Calu3 (cell line): ENCODE measurements at places on chromosomes 5 and 9.

DNA sequence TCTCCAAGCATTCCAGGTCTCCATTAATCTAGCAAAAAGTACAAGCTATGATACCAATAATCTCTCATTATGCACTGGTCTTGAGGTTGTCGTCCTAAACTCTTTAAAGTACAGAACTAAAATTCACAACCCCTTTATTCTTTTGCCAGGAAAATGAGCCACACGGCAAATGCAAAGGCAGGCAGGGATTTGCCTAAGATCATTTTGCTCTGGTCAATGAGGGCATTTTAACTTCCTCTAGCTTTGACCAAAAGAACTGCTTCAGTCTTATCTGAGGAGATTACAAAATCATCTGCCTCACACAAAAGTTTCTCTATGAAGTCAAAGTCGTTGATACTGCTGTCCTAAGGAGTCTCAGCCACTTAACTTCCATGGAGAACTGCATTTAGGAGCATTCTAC is 51.8 kb downstream of the EPB41L4B start:
- H3K4me3 ChIP-seq, result no peak overlapping the region
- no peaks in the 10 kb centered on the region for H3K4me1 ChIP-seq
- no peaks in the 10 kb centered on the region for H3K36me3 ChIP-seq

- no peak overlapping the region for H3K27ac ChIP-seq
- peaks cover 25% of the 10 kb centered on the region for H3K27me3 ChIP-seq
- no peaks in the 10 kb centered on the region for H3K36me3 ChIP-seq
- no peak overlapping the region for H3K4me3 ChIP-seq
- peak; percentile 66 for DNase-seq
Measured at GRCh38 chr9:124794902-124795491, 18.1 kb downstream of the OLFML2A start.

DNA sequence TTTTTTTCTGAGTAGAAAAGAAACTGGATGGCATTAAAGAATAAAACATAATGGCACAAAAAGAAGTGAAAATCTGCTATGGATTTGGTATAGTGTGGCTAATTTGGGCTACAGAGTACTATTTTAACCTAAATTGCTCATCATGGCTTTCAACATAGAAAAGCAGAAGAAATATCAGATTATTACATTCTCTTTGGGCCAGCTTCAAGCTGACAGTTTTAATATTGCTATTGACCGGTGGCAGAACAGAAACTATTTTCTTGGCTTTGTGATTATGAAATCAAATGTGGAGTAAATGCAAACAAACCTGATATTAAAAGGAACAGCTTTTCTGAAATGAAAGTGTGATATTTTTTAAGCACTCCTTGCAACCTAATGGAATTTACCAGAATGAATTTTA is 301.5 kb downstream of the EPB41L4A start:
- no peaks in the 10 kb centered on the region for H3K36me3 ChIP-seq
- H3K27me3 ChIP-seq, result peaks cover 14% of the 10 kb centered on the region
- no peak overlapping the region for H3K27ac ChIP-seq
- no peaks in the 10 kb centered on the region for H3K4me1 ChIP-seq
- no peak for DNase-seq

DNA sequence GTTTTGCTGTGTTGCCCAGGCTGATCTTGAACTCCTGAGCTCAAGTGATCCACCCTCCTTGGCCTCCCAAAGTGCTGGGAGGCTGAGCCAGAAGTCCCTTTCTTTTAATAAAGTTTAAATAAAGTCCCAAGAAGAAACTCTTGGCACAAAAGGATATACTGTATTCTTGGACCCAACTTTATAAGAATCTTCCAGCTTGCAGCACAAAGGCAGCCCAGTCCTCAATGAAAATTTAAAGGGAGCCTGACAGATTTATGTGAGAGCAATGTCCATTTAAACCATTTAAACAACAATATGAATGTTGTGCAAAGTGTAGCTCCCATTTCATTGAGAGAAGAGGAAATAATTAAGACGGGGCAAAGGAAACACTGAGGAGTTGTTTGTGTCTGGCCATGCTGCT is 217.0 kb downstream of the DOCK8 start:
- DNase-seq, result no peak
- H3K4me1 ChIP-seq, result no peaks in the 10 kb centered on the region
- H3K27me3 ChIP-seq, result peaks cover 28% of the 10 kb centered on the region
- no peaks in the 10 kb centered on the region for H3K36me3 ChIP-seq
- no peak overlapping the region for H3K4me3 ChIP-seq
